Left lobe of liver (tissue), 2 donors: ENCODE measurements at places on chromosomes 2 and 18. TPM values are rescaled to one million over a fixed set of nuclear protein-coding genes. Genes with fewer than 3 reads are reported as not detected.

The RPIA gene
- total RNA-seq: 2.9 TPM

The PCARE gene
- total RNA-seq: not detected

DNA sequence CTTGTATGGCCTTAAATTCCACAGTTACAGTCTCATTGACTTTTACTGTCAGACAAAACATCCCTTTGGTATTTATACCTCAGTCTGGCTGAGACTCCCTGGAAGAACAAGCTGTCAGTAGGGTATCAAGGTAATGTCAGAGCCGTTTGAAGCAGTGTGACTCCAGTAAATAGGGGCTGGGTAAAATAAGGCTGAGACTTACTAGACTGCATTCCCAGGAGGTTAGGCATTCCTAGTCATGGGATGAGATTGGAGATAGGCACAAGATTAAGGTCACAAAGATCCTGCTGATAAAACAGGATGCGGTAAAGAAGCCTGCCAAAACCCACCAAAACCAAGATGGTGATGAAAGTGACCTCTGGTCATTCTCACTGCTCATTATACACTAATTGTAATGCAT, 219.5 kb upstream of the SKOR2 start:
- DNase-seq: no peak

DNA sequence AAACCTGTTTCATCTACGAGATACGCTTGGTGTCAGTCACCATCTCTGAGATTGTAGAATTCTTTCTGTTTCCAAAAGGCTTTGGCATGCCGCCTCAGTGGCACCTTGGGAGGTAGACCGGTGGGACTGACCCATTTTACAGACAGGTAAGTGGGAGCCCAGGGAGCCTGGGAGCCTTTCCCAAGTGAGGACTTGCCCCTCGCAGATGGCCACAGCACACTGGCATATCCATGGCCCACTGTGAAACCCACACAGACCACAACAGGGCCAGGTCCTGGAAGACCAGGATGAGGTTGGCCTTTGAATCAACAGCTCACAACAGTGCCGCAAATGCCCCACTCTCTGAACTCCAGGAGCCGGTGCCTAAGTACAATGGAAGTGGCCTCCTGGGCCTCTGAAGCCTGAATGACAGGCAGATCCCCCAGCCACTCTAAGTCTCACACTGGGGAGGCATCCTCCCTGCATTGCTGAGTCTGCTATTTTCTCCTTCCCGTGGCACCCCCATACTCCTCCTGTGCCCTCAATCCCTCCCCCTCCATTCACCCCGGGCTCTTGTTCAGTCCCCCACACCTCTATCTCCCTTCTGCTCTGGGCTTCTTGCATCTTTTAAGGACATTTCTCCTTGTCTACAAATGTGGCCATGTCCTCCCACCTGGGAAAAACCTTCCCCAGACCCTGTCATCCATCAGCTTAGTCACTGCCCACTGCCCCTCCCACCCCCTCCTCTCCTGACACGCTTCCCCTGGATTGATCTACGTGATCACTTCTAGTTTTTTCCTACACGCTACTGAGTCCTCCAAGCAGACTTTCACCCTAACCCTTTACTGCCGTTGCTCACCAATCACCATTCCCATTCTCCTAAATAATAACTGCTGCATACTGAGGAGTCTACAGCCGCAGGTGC, 26.2 kb downstream of the CENPA start:
- DNase-seq: no peak

DNA sequence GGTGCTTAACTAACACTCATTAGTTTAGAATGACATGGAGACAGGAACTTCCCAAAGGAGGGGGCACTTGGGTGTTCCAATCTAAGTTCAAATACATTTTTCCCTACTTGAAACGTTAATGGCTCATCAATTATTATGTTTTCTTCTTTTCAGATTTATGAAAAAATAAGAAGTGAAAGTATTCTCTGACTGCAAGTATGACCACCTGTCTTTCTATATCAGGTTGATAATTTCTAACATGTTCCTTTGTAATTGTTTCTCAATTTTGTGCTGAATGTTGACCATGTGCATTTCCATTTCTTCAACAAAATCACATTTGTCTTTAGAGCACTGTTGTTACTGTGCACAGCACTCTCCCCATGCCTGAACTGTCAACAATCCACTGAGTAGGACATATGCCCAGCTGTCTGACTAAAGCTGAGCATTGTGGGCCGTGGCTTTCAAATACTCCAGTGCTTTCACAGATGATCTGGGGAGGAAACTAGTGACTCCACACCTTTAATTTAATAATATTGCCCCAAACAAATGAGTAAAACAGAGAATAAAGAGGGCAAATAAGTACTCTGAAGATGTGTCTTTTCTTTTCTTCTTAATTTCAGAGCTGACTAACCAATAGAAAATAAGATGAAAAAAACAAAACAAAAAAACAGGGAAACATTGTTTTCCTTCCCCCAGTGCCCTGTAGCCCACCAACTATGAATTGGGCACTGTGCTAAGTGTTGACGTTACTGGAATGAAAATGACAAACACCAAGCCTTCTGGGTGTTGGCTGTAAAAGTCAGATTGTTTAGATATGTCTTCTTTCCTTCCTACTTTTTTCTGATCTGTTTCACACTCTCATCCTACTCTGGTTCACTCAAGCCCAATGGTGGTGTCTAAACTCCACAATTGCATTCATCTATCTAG, 16.0 kb downstream of the LANCL1 start:
- DNase-seq: no peak

GRCh38 chr2:112181571-112182290, 43.5 kb downstream of the FBLN7 start:
- no peak for DNase-seq

GRCh38 chr2:184141866-184142265, 456.5 kb upstream of the ZNF804A start:
- no peak for DNase-seq
